Naive thymus-derived CD4-positive, alpha-beta T cell (primary cell): ENCODE measurements at places on chromosomes 12 and 14.

DNA sequence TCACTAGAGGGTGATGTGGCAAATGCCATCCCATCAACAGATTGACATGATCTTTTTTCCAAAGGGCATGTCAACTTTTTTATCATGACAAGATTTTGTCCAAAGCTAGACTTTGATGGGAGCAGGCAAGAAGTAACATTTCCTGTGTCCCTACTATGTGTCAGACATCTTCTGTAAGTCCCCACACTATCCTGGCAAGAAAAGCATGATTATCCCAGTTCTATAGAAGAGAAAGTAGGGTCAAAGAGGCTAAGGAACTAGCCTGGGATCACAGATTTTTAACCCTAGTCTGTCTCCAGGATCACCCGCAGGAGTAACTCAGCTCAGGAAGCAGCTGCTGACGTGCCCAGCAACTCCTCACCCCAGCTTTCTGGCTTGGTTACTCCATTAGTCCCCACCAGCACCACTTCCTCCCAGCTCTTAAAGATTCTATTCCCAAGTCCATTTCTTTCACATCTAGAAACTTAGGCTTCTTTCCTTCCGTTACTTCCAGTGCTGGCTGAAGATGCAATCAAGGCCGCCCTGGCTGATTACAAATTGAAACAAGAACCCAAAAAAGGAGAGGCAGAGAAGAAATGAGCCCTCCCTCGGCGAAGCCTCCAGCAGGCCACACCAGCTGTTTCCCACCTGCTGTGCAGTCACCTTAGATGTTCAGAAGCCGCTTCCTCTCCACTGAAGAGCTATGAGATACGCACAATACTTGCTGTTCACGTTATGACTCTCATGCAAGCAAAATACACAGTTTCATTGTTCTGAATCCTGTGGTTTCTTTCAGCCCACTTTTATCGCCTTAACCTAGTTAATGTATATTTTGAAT lies 6.2 kb downstream of the ISCU start:
- H3K27me3 ChIP-seq, result no peaks in the 10 kb centered on the region
- DNase-seq, result peak; percentile 92
- peaks cover 30% of the 10 kb centered on the region for H3K4me1 ChIP-seq
- peaks cover 38% of the 10 kb centered on the region for H3K36me3 ChIP-seq
- peak overlapping the region; percentile 72 for H3K27ac ChIP-seq

DNA sequence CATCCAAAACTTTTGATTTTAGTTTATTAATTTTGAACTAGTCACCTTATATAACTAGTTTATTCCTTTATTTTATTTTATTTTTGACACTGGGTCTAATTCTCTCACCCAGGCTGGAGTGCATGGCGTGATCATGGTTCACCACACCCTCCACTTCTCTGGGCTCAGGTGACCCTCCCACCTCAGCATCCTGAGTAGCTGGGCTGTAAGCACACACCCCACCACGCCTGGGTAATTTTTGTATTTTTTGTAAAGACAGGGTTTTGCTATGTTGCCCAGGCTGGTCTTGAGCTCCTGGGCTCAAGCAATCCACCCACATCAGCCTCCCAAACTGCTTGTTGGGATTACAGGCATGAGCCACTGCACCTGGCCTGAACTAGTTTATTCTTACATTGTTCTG lies 17.3 kb downstream of the PCNX1 start:
- DNase-seq, result no peak
- no peak overlapping the region for H3K4me3 ChIP-seq
- H3K4me1 ChIP-seq, result peaks cover 46% of the 10 kb centered on the region
- no peaks in the 10 kb centered on the region for H3K36me3 ChIP-seq

- H3K27ac ChIP-seq, result no peak overlapping the region
- no peaks in the 10 kb centered on the region for H3K36me3 ChIP-seq
- H3K4me1 ChIP-seq, result peaks cover 27% of the 10 kb centered on the region
- no peak overlapping the region for H3K4me3 ChIP-seq
- DNase-seq, result no peak
These were observed 143.3 kb upstream of the SLC38A2 start for GRCh38 chr12:46515829-46516228.

GRCh38 chr14:58265401-58265800 lies 20.8 kb downstream of the PSMA3 start:
- peaks cover 84% of the 10 kb centered on the region for H3K36me3 ChIP-seq
- no peaks in the 10 kb centered on the region for H3K4me1 ChIP-seq
- H3K4me3 ChIP-seq, result no peak overlapping the region
- DNase-seq, result no peak
- no peaks in the 10 kb centered on the region for H3K27me3 ChIP-seq
- no peak overlapping the region for H3K27ac ChIP-seq

DNA sequence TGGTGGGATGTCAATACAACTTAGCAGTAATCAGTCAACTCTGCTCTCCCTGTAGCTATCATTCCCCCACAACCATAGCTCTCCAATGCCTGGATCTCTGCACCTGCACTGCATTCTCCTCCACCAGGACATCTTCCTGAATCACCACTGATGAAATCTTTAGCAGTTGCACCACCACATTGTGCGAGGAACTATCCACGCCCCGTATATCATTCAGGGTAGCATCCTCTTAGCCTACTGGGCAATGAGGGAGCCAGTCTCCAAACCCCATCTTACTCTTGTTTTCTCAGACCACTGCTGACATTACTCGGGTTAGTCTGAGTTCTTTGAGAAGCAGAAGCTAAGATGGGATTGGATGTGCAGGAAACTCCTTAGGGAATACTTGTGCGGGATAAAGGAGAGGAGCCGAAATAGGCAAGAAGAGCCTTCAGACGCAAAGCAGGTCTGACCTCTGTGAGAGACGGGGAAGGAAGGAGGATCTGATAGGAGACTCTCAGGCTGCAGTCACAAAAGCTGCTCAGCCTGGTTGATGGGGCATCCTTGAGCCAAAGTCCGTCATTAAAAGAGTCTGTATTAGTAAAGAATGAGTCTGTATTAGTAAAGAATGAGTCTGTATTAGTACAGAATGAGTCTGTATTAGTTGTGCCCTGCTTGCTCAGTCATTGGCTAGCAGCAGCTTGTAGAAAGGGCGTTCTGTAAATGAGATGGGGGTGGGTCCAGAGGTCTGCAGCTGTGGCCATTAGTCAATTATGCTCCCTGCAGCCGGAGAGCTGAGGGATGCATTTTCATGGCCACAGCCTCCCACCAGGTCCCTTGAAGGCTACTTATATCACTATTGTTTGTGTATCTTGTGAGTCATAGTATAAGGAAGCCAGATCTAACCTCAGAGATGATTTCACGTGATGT lies 49.6 kb upstream of the RASSF3 start:
- H3K4me1 ChIP-seq, result no peaks in the 10 kb centered on the region
- H3K4me3 ChIP-seq, result no peak overlapping the region
- H3K36me3 ChIP-seq, result no peaks in the 10 kb centered on the region
